ENCODE measurements at places on chromosomes 5 and 9.
A peak's percentile ranks its signal among the peaks of the same experiment; 100 is the strongest.

- DNase-seq: no peak
These were observed 20.1 kb upstream of the HMCN2 start for GRCh38 chr9:130245474-130245873.

DNA sequence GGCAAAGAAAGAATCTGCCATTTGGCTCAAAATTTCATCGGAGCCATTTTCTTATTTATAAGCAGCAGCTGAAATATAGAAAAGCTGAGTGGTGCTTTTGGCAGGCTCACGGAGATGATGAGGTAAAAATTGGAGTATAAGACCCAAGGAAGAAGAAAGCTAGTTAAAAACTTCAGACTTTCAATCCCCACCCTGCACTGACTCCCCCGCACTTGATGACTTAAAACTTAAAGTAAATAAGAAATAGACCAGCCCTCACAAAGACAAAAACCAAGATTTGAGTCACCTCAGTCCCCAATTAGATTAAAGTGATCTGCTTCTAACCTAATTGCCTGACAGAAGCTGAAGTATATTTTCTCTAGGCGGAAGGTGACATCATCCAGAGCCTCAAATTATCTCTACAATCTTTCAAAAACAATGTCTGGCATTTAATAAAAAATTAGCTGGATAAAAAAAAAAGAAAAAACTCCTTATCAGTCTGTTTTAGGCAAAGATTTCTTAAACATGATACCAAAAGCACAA is 124.0 kb upstream of the PJA2 start:
- no peak for DNase-seq

DNA sequence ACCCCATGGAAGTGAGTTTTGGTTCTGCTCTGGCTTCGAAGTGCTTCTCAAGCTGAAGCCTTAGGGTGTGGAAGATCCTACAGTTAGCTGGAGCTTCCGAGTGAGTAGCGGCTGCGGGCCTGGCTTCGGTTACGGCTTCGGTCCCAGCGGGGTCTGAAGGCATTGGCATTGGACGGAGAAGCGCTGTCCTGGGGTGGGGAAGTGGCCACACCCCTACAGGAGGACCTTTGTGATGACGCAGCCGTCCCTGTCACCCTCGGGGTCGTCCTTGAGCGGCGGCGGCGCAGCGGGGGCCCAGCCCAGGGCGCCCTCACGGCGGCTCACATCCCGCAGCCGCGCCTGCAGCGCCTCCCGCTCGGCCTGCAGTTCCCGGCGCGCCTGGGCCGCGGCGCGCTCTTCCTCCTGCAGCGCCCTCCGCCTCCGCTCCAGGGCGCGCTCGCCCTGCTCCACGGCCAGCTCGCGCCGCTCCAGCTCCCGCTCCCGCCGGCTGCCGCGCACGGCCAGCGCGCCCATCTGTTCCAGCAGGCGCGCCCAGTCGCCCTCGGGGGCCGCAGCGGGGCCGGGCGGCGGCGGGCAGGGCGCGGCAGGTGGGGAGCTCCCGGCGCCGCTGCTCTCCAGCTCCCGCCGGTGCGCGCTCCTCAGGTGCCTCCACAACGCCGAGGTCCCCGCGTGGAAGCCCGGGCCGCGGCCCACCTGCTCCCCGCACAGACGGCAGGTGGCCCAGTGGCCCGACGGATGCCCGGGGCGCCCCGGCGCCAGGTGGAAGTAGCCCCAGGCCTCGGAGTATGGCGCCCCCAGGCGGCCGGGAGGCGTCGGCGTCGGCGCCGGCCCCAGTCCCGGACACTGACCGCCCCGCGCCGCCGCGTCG is 9.9 kb downstream of the ZBED3 start:
- peak; percentile 74 for DNase-seq

- no peak for DNase-seq
These were observed 70.6 kb upstream of the PTPN3 start for GRCh38 chr9:109568568-109569210.
